Stimulated activated CD8-positive, alpha-beta memory T cell treated with anti-CD3 and anti-CD28 coated beads, Interleukin-15, amount 100 ng/mL, for 24 hours (primary cell): ENCODE measurements at places on chromosomes 7 and 10.

DNA sequence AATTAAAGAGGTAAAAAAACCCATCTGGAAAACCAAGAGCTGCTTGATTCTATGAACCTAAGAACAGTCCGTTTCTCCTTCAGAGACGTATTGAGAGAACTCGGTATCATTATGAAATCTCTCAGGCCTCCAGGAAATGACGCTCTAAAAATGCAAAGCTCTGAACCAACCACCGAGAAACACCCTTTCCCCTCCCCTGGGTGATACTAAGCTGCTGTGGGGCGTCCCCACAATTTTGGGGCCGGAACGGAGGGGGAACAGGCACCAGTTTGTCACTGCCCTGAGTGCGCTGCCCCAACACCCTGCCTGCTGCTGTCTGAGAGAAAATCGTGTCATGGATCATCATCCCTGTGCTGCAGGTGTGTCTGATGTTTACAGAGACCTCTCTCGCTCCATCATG lies 509.5 kb downstream of the DNAJB6 start:
- no peak for DNase-seq

GRCh38 chr7:135512135-135512887 lies 2.4 kb upstream of the CNOT4 start:
- no peak for DNase-seq

- peak; percentile 36 for DNase-seq
These were observed 3.0 kb upstream of the DLX5 start for GRCh38 chr7:97027427-97028234.

- no peak for DNase-seq
These were observed 65.6 kb upstream of the NANOS1 start for GRCh38 chr10:118963933-118964332.

DNA sequence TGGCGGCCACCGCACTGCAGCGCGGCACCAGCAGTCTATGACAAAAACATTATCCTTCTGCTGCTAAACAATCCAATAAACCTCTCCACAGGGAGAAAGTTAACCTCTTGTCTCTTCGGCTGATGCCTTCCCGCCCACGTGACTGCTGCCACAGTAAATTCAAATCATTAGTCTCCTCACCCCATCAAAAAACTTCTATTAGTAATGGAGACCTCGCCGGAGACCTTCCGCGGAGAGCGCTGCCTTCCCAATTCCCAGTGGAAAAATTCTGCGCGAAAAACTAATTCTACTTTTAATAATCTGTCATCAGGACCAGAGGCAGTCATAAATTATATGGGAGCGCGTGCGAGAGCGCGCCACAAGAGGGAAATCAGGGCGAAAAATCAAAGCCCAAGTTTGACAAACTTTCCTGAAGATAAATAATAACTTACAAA lies 90.0 kb upstream of the PAX2 start:
- no peak for DNase-seq

DNA sequence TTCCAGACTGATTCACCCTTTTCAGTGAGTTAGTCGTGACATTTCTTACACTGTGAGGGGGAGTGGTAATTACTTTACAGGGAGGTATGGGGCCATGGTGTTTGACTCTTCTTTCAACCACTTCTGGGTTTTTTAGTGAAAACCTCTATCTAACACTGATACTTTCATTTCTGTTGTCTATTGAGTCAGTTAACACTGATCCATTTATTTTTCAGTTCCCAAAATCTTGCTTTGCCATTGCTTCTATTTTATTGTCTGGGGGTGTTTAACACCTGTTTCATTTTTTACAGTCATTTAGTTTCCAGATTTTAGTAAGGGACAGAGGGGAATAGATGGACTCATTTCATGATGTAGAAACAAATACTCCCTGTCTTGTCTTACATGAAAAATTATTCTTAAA lies 61.5 kb downstream of the HELLS start:
- DNase-seq = no peak

GRCh38 chr10:119439922-119440321 lies 102.6 kb downstream of the RGS10 start:
- no peak for DNase-seq

DNA sequence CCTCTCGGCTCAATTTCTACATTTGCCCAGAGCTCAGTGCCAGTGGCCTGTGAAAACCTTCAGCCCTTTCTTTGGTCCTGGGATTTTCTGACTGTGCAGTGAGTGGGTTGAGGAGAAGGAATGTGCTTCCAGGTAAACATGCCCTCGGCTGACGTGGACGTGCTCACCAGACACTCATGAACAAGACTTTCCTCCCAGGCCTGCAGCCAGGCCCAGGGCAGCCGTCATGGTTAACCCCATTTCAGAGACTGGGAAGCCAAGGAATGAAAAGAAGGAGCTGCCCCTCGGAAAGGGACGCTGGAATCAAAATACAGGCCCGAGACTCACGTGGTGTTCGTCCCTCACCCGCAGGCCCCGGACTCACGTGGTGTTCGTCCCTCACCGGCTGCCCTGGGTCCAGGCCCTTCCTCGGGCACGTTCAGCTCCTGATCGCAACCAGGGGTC lies 8.8 kb upstream of the CALML5 start:
- DNase-seq = no peak

DNA sequence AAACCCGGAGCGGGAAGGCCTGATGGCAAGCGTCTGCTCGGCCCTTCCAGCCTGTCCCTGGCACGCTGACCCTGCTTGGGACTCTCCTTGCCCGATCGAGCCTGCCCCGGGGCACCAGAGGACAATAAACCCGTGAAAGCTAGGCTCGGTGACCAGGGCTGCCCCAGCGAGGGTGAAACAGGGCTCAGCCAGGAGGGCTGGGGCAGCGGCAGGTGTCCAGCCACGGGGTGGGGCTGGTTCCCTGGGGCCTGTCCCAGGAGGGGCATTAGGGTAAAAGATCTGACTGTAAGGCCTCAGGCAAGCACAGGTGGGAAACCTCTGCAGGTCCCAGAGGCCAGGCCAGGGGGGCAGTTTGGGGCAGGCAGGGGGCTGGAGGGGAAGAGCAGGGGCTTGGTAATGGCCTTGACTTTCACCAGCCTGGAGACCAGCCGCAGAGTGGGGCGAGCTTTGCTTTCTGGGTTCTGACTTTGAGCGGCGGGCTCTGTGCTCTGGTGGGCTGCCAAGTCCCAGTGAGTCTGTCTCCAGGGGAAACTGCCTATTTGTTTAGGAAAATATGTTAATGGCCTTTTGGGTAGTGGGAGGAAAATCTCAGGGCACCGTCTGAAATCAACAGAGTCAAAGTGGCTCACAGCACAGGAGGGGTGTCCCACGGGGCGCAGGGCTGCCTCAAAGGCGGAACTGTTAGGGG lies 68.2 kb upstream of the INPP5A start:
- DNase-seq = no peak

GRCh38 chr10:48447356-48448215 lies 141.1 kb downstream of the MAPK8 start:
- no peak for DNase-seq

GRCh38 chr7:158401295-158401694 lies 186.3 kb downstream of the PTPRN2 start:
- DNase-seq = no peak

- DNase-seq = no peak
These were observed 68.9 kb upstream of the ADO start for GRCh38 chr10:62735464-62736167.

DNA sequence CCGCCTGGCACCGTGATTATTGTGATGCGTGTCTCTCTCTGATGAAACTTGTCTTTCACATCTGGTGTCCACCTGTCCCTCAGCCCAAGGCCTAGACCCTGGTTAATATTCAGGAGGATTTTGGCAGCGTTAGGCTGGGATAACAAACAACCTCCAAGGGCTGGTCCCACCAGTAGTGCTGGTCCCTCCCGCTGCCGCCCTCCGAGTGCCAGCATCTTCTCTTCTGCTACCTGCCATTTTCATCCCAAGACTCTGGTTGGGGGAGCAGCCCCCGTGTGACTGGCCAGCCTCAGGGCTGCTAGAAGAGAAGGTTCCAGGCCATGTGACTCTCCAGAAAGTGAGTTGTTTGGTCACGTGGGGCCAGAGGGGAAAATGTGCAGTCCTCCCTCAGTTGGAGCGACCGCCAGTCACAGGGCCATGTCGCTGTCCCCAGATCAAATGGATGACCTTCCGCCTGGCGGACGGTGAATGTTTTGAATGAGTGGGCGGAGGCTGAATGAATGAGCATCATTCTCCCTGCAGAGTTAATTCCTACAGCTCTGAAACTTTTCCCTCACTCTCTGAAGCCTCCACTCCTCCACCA lies 479.9 kb upstream of the FOXK1 start:
- DNase-seq = no peak

DNA sequence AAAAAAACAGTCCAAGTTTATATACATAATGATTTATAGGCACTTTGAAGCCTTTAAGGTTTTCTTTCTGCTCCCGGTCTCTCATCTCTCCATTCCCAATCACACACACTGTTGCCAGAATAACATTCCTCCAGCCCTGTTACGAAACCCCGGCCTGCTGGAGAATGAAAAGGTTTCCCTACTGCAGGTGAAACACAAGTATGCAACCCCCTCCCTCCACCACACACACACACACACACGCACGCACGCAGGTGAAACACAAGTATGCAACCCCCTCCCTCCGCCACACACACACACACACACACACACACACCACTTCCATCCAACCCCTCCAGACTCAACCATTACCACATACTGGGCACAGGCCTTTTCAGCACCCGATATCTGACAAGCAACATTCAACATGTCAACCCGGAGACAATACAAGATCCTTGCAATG lies 87.5 kb downstream of the PARD3 start:
- no peak for DNase-seq

DNA sequence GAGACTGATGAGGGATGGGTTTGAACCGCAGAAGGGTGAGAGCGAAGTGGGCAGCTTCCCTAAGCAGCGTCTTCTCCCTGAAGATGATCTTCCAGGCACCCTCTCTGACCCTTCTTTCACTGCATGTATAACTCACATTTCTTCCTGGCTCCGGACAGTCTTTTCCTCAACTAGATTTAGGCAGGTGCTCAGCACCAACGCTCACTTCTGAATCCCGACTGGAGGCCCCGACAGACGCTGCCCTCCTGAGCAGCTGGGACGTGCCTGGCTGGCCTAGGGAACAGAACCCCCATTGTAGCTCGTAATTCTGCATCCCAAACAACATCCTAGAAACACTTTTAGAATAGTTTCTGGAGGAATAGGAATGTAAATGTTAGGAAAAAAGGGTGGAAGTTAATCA lies 206.6 kb downstream of the DIP2C start:
- DNase-seq = no peak

GRCh38 chr10:1297566-1298301 lies 241.5 kb downstream of the WDR37 start:
- DNase-seq = no peak

- no peak for DNase-seq
These were observed 8.4 kb downstream of the USP6NL start for GRCh38 chr10:11602919-11603523.

DNA sequence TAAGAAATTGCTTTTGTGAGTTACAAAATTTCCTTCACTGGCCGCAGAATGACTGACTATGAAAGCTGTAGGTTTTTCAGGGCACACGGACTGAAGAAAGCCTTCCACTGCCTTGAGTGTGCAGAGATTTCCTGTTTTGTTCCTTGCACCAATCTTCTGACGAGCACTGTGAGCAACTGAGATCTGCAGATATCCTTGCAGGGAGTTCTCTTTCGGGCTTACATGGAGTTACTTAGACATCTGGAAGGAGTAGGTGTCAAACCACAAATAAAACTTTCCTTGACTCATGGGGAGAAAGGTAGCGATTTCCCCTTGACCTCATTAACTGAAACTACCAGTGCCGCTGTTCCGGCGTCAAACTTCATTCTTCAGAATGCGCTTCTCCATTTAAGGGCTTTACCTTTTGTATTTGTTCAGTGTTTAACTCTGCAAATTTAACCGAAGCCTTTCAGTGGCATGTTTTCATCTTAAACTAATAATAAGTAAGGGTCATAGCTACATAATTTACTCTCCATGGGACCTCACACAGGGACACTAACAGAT lies 1175.3 kb downstream of the GATA3 start:
- no peak for DNase-seq

DNA sequence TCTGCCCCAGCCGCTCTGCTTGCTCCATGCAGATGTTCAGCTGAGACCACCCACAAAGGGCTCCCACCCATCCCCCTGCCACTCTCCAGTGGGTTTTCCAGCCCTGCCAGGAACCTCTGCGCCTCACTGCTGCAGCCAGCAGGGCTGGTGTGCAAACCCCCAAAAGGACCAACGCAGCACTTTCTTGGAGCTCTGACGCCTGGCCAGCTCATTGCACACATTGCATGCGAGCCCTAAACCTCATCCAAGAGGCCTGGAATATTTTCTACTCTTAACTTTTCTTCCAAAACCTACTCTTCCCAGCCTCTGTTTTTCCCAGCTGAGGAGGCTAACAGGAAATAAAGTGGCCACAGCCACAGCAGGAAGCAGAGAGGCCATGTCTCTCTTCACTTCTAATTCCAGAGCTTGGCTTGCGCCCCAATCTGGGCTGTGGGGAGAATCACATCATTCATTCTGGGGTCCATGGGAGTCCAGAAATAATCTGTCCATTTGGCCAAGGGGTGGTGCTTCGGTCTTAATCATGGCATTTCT lies 4.6 kb upstream of the FAM170B start:
- no peak for DNase-seq

DNA sequence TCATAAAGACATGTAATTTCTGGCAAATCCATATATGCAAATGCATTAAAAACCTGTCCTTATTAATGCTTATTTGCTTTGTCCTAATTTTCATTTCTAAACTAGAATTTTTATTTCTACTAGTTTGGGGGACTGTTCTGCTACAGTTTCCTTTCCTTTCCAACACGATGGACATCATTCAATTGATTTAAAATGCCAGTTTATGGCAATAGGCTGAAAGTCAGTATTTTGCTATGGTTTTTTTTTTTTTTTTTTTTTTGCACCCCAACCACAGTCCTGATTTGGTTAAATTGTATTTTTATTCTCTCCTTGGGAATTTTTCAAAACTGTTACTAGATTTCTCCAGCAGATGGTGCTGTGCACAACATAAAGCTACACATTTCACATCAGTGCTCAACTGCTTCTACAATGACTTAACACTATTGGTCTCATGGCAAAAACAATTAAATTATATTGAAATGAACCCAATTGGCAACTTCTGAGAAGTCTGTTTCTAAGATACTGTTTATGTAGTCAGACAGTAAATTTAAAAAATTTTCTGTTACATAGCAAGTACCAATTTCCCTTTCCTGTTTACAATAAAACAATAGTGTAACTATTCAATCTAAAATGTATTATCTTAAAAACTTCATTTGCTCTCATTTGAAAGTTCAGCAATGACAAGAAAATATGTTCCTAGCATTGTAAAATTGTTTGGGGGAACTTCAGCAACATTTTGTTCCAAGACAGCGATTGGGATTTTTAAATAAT lies 193.8 kb upstream of the CCDC6 start:
- no peak for DNase-seq

GRCh38 chr7:29214056-29214455 lies 19.5 kb downstream of the CHN2 start:
- no peak for DNase-seq

GRCh38 chr10:79375321-79376077 lies 28.2 kb downstream of the PPIF start:
- DNase-seq = no peak

- no peak for DNase-seq
These were observed 310.7 kb downstream of the GALNT17 start for GRCh38 chr7:71442492-71443190.

GRCh38 chr10:784403-785088 lies 95.1 kb upstream of the DIP2C start:
- DNase-seq = peak; percentile 32
